ENCODE measurements at places on chromosomes 7 and 10.

DNA sequence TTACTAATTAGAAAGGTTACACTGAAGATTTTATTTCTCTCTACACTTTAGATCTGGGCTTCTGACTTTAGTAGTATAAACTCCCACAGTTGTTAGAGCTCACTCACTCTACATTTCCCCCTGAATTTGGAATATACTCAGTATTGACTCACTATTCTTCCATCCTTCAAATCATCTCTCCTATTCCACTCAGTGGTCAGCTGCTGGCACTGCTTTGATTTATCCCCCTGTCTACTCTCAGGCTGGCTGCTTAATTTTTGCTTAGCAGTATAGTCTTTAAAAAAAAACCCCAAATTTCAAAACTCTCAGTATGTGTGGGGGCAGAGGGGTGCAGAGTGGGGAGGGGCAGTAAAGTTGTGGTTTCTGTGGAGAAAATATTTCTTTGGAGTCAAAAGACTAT lies 68.9 kb downstream of the CDK6 start:
- no peak for DNase-seq

DNA sequence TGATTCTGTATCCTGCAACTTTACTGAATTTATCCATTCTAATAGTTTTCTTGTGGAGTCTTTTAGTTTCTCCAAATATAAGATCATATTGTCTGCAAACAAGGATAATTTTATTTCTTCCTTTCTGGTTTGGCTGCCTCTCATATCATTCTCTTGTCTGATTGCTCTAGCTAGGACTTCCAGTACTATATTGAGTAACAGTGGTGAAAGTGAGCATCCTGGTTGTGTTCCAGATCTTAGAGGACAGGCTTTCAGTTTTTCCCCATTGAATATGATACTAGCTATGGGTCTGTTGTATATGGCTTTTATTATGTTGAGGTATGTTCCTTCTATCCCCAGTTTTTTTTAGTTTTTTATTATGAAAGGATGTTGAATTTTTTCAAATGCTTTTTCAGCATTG lies 28.2 kb downstream of the KLHL7 start:
- no peak for DNase-seq

DNA sequence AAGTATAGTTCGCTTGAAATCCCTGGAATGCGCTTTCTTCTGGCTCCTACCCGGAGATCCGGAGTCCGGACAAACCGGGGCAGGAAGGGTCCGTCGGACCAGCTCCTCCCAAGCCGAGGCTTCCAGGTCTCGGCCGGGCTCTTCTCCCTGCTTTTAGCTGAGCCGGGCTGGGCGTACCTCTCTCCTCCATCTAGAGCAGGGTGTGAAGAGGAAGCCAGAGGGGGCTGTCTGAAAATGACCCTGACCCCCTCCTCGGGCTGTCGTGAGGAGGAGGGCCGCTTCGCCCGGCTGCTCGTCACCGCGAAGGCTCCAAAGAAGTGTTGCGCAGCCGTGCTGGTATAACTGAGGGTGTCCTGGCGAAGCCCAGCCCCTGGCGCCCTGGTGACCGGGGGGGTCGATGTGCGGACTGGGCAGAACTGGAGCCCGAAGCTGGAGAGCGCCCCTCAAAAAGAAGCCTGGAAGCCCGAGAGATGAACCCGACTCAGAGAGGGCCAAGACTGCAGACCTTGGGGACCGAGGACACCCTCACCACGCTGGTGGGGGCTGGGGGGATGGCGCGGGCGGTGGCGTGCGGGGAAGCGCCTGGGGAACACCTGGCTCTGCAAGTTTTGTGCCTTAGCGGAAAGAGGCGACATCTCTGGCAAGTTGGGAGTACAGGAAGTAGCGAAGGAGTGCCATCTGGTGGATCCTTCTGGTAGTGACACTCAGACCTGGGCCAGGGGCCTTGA lies 5.7 kb downstream of the KAZALD1 start:
- DNase-seq, result peak; percentile 83

- DNase-seq, result no peak
Measured at GRCh38 chr10:60123668-60124067, 217.3 kb upstream of the CCDC6 start.

GRCh38 chr7:30252885-30253795 lies 31.3 kb upstream of the ZNRF2 start:
- DNase-seq, result no peak

- DNase-seq, result no peak
Measured at GRCh38 chr7:42432644-42433043, 195.6 kb upstream of the GLI3 start.

- DNase-seq, result no peak
Measured at GRCh38 chr7:129391546-129392171, 42.6 kb upstream of the STRIP2 start.

GRCh38 chr7:136009488-136010079 lies 32.4 kb upstream of the MTPN start:
- peak; percentile 35 for DNase-seq

DNA sequence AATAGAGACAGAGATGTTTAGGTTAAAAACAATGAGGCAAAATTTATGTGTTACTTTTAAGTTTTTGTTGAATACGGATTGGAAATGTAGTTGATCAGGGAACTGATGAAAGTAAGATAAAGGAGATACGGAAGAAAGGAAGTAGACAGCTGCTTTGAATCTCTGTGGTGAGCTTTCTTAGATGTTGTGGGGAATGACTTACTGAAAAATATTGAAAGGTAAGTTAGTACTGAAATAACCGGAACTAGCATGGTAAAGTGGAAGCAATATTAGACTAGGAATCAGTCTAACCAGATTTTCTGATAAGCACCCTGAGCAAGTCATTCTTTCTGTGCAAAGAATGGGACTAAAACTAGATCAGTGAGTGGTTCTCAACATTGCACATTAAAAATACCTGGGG lies 34.8 kb downstream of the LUC7L2 start:
- DNase-seq, result no peak

GRCh38 chr10:96133135-96133534 lies 3.0 kb downstream of the ZNF518A start:
- DNase-seq, result no peak

DNA sequence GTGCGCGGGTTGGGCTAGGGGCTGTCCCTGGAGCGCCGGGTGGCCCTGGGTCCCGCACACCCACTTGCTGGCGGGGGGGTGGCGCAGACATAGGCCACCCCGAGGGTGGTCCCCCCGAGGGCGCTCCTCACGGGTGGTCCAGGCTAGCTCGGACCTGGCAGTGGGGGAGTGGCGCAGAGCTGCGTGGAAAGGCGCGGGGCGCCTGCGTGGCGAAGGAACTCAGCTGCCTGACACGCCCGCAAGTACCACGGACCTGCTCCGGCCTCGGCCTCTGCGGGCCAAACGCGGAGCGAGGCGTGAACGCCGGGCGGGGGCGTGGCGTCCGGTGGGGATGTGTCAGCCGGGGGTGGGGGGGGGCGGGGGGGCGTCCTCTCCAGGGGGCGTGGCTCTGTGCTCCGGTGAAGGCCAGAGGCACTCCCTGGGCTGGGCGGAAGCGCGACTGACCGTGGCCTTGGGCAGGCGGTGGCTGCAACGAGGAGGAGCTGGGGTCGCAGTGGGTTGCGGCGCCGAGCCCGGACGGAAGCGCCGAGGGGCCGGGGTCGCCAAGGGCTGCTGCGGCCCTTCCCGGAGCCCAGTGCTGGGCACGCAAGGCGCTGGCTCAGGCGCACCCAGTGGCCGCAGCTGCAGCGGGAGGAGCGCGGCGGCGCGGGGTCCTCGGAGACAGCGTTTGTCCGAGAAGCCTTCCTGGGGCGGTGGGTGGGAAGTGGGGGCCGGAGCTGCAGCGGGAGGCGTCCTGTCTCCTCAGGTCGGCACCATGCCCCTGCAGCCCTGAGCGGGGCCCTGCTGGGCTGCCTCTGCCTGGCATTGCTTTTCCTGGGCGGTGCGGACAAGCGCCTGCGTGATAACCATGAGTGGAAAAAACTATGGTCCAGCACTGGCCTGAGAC lies 58.9 kb upstream of the NUPR2 start:
- DNase-seq, result no peak

DNA sequence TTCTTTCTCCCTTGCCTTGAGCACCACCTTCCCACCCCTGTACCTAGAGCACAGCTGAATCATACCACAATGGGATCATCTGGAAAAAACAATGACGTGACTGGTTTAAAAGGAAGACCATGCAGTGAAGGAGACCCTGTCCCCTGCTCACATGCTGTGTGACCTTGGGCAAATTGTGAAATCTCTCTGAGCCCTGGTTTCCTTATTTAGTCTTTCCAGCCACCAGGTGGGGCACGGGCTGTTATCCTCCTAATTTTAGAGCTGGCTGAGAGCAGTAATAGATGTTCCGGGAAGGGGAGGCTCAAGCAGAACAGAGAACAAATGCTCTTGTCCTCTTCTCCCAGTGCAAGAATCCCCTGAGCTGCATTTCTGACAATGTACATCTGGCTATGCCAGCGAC lies 198.3 kb downstream of the RPS24 start:
- DNase-seq, result no peak

DNA sequence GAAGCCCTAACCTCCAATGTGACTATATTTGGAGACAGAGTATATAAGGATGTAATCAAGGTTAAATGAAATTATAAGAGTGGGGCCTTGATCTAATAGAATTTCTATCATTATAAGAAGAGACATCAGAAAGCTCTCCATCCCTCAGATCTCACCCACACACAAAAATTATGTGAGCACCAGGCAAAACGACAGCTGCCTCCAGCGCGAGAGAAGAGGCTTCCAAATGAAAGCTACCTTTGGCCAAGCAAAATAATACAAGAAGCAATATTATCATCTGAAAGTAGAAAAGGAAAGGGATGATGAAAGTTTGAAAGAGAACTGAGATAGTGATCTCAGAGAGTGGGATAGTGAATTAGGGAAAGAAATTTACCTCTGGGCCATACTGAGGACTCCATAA lies 1192.5 kb downstream of the NXPH1 start:
- no peak for DNase-seq

DNA sequence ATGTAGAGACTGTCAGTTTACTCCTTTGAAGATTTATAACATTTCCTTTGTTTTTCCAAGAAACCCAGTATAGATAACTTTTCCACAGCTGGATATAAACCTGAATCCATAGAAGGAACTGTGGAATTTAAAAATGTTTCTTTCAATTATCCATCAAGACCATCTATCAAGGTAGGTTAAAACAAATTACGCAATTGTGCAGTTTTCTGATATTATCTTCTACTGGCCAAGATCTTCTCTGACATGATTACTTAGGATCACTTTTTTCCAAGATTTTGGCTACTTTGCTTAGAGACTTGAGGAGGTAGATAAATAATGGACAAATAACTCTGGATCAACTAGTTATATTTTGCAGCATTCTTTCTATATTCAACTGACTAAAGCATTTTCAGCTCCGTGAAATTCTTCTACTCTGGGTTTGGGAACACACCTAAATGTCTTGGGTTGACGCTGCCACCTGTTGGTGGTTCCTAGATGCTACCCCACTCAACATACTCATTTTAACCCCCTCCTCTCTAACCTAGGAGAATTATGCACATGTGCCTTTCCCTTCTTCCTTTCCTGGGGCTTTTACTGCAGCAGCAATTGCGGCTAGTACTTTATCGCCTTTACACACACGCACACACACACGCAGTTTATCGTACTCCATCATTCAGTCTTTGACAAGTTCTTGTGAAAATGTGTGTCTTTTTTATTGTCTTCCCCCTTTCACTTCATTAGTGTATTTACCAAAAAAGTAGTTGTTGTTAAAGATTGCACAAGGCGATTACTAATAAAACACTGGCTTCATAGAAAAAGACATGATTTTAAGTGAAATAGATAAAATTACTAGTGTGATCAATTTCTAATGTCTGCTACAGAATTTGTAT lies 32.7 kb downstream of the ABCB5 start:
- peak; percentile 29 for DNase-seq

GRCh38 chr7:158971214-158971613 lies 114.9 kb downstream of the DYNC2I1 start:
- DNase-seq, result no peak

- no peak for DNase-seq
Measured at GRCh38 chr7:111784296-111784695, 222.0 kb upstream of the IMMP2L start.

- no peak for DNase-seq
Measured at GRCh38 chr7:105826143-105826542, 50.3 kb downstream of the ATXN7L1 start.

DNA sequence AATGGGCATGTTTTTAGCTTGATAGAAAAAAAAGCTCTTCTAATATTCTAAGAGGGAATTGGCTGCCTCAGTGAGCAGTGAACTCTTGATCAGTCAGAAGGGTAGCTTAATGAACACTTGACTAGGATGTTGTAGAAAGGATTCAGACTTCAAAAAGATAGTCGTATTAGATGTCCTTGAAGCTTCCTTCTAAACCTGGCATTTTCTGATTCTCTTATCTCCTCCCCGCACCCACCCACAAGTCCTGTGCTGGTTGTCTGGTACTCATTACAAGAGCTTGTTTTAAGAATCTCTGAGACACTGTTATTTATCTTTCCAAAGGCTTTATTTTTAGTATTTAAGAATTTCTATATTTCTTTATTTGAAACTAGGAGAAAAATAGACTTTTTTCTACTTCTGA lies 7.4 kb upstream of the SMIM30 start:
- DNase-seq, result no peak

- no peak for DNase-seq
Measured at GRCh38 chr10:98538472-98538871, 91.7 kb upstream of the HPS1 start.

- DNase-seq, result no peak
Measured at GRCh38 chr7:22581099-22581498, 81.1 kb upstream of the STEAP1B start.

- no peak for DNase-seq
Measured at GRCh38 chr10:31952066-31952465, 23.4 kb upstream of the ARHGAP12 start.

DNA sequence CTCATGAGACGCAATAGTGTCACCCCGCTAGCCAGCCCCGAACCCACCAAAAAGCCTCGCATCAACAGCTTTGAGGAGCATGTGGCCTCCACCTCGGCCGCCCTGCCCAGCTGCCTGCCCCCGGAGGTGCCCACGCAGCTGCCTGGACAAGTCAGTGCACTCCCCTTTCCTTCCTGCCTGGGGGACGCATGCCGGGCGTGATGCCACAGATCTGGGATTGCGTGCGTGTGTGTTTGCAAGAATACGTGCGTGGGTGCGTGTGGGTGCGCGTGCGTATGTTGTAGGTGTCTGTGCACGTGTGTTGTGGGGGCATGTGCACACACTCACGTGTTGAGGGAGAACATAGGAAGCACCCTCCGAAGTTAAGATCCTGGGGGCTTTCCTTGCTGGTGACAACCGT lies 23.5 kb downstream of the PFKFB3 start:
- DNase-seq, result no peak

DNA sequence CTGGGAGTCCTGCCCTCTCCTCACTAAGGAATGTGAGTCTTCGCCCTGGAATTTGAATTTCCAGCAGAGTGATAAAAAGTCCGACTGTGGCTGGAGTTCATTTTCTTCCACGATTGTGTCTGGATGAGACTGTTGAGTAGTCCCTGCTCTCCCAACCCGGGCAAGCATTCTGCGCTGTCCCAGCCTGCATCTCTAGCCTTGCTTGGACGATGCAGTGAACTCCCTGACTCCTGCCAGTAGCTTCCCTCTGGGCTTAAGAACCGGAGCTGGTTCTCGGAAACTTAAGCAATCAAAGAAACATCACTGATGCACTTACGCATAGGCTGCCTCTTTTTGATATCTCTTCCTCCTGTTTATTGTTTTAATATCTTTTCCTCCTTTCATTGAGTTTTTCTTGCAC lies 116.0 kb upstream of the FZD8 start:
- no peak for DNase-seq

- DNase-seq, result no peak
Measured at GRCh38 chr7:124532166-124532565, 233.4 kb downstream of the GPR37 start.

- no peak for DNase-seq
Measured at GRCh38 chr7:133545618-133546017, 292.7 kb downstream of the EXOC4 start.

- no peak for DNase-seq
Measured at GRCh38 chr10:44713307-44713706, 197.8 kb upstream of the TMEM72 start.

- no peak for DNase-seq
Measured at GRCh38 chr7:157978766-157979165, 608.9 kb downstream of the PTPRN2 start.

Data from neuronal stem cell (in vitro differentiated cells).